ENCODE measurements at places on chromosomes 5 and 9.

DNA sequence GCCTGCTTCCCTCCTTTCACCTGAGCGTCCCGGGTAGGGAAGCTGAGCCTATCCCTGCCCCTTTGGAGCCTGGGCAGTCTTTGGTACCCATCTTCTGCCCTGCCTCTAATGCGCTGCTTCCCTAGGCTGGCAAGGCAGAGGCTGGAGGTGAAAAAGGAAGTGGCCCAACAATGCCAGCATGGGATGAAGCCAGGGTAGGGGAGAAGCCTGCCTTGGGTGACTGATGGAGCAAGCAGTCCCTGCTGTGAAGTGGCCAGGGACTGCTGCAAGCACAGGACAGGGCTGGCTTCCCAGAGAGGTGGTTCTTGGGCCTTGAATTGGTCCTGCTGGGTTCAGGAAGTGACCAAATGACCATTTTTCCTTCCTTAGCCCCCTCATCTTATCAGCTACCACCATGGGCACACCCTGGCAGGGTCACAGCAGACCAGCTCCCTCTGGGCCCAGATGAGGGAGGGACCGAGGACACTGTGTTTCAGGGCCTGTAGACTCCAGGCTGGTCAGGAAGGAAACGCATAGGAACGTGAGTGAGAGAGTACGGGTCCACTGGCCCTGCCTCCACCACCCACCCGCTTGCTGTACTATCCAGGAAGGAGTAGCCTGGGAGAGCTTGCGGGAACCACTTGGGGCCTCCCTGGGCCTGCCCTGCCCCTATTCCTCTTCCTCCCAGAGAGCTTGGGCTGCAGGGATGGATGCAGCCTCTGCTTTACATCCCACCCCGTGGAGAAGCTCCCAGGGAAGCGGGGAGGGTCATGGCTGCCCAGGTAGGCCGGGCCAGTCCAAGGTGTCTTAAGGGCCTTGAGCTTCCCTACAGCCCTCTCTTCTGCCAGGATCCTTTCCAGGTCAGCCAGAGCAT is 102.6 kb downstream of the DAB2IP start:
- DNase-seq: no peak

GRCh38 chr9:38145526-38146053 is 76.6 kb upstream of the SHB start:
- no peak for DNase-seq

DNA sequence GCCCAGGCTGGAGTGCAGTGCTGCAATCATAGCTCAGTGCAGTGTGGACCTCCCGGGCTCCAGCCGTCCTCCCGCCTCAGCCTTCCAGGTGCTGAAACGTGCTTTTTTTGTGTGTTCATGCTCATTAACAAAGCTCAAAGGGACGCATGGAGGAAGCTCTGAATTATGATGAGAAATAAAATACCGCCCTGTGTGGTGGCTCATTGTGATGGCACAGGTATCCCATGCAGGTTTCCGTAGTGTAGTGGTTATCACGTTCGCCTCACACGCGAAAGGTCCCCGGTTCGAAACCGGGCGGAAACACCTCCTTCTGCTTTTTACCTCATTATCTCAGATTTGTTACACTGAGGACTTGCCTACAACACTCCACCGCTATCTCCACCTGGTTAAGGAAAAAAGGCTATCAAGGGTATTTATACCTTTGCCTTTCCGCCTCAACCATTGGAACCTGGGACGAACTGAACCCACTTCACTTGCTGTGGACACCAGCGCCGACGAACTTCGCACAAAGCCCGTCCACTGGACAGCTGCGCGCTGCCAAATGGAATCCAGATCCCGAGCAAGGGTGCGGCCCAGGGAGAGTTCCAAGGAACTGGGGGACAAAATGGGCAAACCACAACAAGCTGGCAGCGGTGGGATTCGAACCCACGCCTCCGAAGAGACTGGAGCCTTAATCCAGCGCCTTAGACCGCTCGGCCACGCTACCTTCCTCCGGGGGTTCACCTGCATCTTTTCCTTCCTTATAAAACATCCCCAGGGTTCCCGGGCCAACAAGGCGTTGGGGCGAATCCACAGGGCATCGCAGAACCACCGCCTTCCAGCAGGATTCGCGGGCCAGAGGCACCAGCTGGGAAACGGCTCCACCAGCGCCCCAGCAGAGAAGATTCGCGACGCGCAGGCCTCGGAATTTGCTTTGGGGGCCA is 26.3 kb downstream of the OR2V2 start:
- DNase-seq: no peak

DNA sequence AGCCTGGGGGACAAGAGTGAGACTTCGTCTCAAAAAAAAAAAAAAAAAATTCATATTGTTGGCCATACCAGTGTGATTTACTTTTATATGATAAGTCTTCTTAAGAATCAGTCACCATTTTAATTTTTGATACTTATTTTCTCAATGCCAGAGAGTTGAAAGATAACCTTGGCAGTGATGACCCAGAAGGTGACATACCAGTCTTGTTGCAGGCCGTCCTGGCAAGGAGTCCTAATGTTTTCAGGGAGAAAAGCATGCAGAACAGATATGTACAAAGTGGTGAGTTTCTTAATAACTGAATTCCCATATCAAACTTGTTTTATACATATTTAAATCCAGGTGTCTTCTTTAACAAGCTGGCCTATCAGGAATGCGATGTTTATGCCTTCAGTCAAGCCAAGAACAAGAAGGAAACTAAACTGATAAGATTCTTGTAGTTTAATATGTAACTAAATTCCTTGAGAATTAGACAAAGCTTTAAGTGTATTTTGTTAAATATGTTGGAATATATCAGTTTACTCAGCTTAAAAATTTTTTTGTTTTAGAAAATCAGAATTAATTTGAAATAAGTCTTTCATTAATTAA is 81.5 kb downstream of the NIPBL start:
- no peak for DNase-seq

GRCh38 chr5:29649321-29649720 is 1544.2 kb upstream of the CDH6 start:
- no peak for DNase-seq

DNA sequence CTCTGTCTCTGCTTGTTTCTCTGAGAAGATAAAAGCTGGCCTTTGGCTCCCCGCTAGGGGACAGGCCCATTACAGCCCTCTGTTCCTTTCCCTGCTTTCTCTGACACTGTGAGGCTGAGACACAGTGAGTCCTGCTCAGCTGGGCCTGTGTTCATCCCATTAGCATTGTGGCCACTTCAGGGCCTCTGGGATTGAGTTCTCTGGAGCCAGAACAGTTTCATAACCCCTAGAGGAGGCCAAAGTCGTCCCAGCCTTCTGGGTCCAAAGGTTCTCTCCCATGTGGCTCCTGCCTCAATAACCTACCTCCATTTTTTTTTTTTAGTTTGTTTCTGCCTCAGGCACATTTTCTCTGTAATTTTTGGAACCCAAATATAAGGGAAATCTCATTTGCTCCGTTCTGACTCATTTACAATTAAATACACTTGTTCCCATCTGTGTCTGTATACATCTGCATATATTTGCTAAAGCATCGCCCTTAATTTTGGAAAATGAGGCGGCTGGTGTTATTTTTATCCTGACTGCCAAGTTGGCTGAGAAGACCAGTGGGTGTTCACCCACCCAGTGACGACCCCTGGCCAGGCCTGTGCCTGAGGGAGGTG is 27.3 kb upstream of the CTNNA1 start:
- DNase-seq: no peak

- no peak for DNase-seq
Measured at GRCh38 chr5:173795601-173796000, 92.5 kb upstream of the CPEB4 start.

DNA sequence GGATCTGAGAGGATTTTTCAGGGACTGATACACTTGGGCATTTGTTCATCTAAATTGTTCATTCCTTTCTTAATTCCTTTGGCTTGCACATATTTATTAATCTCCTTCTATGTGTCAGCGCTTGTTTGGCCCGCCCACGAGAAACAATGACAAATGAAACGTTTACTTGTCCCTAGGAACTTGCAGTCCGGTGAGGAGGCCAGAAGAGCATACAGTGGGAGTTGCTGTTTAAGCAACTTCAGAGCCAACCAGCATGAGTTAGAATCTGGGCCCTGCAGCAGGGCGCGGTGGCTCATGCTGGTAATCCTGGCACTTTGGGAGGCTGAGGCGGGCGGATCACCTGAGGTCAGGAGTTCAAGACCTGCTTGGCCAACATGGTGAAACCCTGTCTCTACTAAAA is 18.8 kb downstream of the FBXL7 start:
- no peak for DNase-seq

DNA sequence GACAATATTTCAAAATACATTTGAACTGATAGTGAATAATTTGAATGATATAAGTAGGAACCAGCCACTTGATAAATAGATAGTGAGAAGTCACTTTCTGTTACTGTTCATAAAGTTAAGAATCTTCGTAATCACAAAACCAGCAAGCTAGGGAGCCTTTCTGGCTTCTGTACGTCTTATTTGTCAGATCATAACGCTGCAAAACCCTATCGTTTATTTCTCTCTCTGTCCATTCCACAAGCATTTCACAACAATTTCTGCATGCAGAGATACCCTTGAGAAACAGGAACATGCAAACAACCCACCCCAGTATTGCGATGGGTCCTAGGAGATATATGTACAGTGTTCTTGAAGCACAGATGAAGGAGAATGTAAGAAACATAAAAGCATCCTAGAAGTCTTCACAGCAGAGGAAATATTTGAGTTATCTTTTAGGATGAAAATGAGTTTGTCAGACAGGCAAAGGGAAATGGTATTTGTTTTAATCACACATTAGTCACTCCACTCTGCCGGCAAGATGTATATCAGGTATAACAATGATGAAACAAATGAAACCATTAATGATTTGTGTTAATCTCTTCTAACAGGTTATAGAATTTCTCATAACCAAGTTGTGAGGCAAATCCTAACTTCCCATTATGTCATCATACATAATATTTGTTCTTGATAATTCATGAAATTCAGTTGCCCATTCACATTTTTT is 668.7 kb upstream of the FTMT start:
- peak; percentile 13 for DNase-seq

DNA sequence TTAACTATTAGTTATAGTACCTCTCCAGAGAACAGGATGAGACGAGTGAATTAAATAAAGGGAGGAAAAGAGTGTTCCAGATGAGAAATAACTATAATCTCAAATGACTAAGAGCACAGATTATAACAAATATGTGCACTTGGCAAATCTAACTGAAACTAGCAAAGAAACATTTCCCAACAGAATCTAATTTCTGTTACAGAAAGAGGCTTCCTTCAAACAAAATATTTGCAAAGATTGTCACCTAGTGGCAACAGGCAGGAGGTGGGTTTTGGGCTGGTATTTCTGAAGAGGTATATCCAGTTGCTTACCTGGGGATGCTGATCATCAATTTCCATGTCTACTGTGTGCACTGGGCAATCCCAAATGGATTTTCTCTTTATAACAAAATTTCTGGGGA is 5.6 kb upstream of the SPDL1 start:
- DNase-seq: no peak

DNA sequence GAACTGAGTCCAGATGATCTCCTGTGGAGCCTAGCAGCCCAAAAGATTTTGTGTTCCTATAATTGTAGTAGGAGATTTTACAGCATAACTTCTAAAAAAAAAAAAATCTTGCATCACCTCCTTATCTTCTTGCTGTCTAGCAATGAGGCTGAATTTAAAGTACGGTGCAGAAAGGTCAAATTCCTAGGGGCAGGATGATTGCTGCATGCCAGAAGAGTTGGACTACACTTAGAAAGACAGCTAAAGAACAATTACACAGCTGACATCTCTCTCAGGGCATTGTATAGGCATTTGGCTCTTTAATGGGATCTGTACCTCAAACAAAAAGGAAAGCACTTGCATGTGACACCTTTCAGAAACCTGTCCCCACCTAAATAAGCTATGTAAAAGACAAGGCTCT is 443.2 kb downstream of the HCN1 start:
- no peak for DNase-seq
